Ovary (tissue), 10 donors: ENCODE measurements at places on chromosomes 5 and 9. TPM values are rescaled to one million over a fixed set of nuclear protein-coding genes. Genes with fewer than 3 reads are reported as not detected.

GRCh38 chr5:65355301-65355700 lies 126.4 kb downstream of the ADAMTS6 start:
- H3K27ac ChIP-seq: no peak overlapping the region
- H3K4me3 ChIP-seq: no peak overlapping the region
- no peaks in the 10 kb centered on the region for H3K36me3 ChIP-seq
- no peaks in the 10 kb centered on the region for H3K4me1 ChIP-seq

DNA sequence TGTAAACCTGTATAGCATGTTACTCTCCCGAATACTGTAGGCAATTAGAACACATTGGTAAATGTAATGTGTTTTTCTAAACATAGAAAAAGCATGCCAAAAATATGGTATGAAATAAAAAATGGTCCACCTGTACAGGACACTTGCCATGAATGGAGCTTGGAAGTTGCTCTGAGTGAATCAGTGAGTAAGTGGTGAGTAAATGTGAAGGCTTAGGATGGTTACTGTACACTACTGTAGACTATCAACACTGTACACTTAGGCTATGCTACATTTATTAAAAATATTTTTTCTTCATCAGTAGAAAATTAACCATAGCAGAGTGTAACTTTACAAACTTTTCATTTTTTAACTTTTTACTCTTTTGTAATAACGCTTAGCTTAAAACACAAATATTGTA lies 41.9 kb downstream of the INSYN2B start:
- H3K4me1 ChIP-seq: no peaks in the 10 kb centered on the region
- no peak overlapping the region for H3K4me3 ChIP-seq
- no peak for DNase-seq

- no peak overlapping the region for H3K27ac ChIP-seq
- H3K4me3 ChIP-seq: no peak overlapping the region
- no peak for DNase-seq
- no peaks in the 10 kb centered on the region for H3K27me3 ChIP-seq
Observed at GRCh38 chr9:95511952-95512708, 4.6 kb downstream of the PTCH1 start.

- H3K4me3 ChIP-seq: no peak overlapping the region
- no peak overlapping the region for H3K27ac ChIP-seq
- H3K36me3 ChIP-seq: no peaks in the 10 kb centered on the region
- H3K27me3 ChIP-seq: no peaks in the 10 kb centered on the region
Observed at GRCh38 chr9:68961587-68961986, 52.3 kb downstream of the PRKACG start.

DNA sequence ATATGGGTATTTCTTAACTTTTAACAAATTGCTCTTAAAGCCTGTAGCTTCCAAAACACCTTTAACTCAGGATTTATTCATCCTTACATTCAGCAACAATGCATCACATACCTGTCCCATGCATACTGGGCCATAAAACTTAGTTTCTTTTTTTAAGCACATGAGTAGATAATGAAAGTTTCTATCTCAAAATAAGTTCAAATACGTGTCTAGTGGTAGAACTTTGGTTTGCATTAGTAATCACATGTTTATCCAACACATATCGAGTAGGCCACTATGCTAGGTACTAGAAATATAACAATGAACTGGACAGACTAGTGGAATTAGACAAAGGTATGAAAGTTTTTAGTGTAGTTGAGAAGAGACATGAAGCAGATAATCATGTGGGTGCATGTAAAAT lies 99.6 kb downstream of the DOCK2 start:
- no peak for DNase-seq
- H3K27me3 ChIP-seq: peaks cover 2% of the 10 kb centered on the region
- H3K36me3 ChIP-seq: no peaks in the 10 kb centered on the region
- H3K4me3 ChIP-seq: no peak overlapping the region
- H3K27ac ChIP-seq: no peak overlapping the region

DNA sequence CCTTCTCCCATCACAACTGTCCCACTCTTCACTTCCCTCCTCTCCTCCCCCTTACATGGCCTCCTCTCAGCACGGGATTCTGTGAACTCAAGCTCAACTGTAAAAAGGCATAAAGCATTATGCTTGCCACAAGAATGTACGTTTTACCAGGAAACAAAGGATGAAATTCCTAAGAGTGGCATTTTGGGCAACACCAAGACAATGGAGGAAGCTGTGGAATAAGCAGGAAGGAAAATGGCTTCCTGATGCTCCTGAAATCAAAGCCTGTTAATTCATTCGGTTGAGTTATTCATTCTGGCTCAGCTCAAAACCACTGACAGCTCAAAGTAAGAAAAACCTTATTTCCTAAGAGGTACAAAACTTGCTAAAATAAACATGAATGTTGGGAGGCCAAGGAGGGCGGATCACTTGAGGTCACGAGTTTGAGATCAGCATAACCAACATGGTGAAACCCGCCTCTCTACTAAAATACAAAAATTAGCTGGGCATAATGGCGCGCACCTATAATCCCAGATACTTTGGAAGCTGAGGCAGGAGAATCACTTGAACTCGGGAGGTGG lies 40.8 kb upstream of the DMRT1 start:
- no peaks in the 10 kb centered on the region for H3K36me3 ChIP-seq
- no peaks in the 10 kb centered on the region for H3K27me3 ChIP-seq
- H3K4me3 ChIP-seq: no peak overlapping the region
- no peak for DNase-seq
- H3K4me1 ChIP-seq: no peaks in the 10 kb centered on the region

GRCh38 chr5:1010641-1011046 lies 2.0 kb downstream of the NKD2 start:
- no peak overlapping the region for H3K27ac ChIP-seq
- H3K36me3 ChIP-seq: no peaks in the 10 kb centered on the region
- peaks cover 1% of the 10 kb centered on the region for H3K4me1 ChIP-seq
- DNase-seq: no peak
- no peak overlapping the region for H3K4me3 ChIP-seq

DNA sequence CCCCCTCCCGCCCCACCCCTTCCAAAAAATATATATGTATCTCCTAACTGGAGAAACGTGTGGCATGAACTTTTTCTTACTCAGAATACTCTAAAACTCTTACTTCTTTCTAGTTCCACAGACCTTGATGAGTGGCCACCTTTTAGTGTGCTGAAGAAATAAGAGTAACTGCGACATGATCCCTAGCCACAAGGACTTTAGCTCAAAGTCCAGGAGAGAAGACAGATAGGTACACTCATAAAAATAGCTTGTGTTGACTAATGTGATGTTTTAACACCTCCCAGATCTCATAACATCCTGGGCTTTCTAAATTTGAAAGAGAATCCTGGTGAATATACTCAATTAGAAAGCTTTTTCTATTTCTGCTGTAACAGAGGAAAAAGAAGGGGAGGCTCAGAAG lies 1005.0 kb upstream of the DMAC1 start:
- no peak overlapping the region for H3K27ac ChIP-seq
- DNase-seq: no peak
- no peaks in the 10 kb centered on the region for H3K36me3 ChIP-seq
- H3K27me3 ChIP-seq: no peaks in the 10 kb centered on the region
- H3K4me1 ChIP-seq: no peaks in the 10 kb centered on the region
- no peak overlapping the region for H3K4me3 ChIP-seq

The DMRTA1 gene
- 0.30 TPM for total RNA-seq

The MEIKIN gene
- not detected for total RNA-seq

The SLC25A2 gene
- total RNA-seq: not detected

The FBXL7 gene
- 28.0 TPM for total RNA-seq

The LHX2 gene
- not detected for total RNA-seq

The ORM2 gene
- not detected for total RNA-seq

The SKIC3 gene
- 66.9 TPM for total RNA-seq

The MYORG gene
- 1.0 TPM for total RNA-seq

The DNAH5 gene
- 0.10 TPM for total RNA-seq
